ENCODE measurements at places on chromosomes 5 and 9.

DNA sequence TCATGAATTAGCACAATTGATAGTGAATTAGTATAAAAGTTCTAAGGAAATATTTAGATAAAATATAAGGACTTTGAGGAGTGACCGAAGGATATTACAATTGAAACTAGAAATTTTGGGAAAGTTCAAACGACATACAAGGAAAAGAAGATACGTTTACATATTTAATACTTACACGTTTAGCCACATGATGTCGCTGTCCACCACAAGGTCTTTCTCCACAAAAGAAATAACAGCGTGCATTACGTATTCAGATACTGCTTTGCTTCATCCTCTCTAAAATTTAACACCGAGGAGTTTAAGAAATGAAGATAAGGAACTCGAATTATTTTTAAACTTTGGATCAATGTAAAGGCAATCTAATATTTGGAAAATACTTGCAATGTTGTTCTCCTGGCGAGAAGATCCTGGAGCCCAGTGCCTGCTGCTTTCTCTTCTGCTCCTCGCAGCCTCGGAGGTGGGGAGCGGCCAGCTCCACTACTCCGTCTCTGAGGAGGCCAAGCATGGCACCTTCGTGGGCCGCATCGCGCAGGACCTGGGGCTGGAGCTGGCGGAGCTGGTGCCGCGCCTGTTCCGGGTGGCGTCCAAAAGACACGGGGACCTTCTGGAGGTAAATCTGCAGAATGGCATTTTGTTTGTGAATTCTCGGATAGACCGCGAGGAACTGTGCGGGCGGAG, at the start of gene PCDHA3:
Gene PCDHA3 (plus strand): TSS at position 242 of the 678 bp plus-strand sequence.
- DNase-seq: no peak

GRCh38 chr9:104855807-104856206, 72.1 kb downstream of the ABCA1 start:
- DNase-seq: no peak

DNA sequence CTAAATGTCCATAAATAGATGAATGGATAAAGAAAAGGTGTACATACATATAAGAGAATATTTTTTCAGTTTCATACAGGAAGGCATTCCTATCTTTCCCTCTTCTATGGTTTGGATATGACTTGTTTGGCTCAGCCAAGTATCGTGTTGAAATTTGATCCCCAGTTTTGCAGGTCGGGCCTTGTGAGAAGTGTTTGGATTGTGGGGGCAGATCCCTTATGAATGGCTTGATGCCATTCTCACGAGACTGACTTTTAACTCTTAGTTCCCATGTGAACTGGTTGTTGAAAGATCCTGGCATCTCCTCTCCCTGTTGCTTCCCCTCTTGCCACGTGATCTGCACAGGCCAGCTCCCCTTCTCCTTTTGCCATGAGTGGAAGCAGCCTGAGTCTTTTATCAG, 421.1 kb upstream of the FTMT start:
- DNase-seq: no peak

DNA sequence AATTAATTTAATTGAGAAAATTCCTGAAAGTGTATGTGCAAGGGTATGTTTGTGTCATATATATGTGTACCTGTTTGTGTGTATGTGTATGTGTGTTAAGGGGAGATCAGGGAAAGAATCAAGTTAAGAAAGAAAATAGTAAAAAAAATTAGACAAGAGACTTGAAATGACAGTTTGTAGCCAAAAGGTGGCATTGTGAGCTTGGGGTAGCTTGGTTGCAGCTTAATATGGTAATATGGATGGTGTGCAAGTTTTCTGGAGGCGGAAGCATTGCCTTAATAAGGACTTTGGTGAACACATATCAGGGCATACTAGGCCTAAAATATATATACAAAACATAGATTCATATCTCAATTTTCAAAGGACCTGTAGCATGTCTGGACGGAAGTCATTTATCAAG, 129.9 kb downstream of the INSYN2B start:
- DNase-seq: no peak

- no peak for DNase-seq
These were observed 127.1 kb downstream of the TRIO start for GRCh38 chr5:14270209-14270702.

DNA sequence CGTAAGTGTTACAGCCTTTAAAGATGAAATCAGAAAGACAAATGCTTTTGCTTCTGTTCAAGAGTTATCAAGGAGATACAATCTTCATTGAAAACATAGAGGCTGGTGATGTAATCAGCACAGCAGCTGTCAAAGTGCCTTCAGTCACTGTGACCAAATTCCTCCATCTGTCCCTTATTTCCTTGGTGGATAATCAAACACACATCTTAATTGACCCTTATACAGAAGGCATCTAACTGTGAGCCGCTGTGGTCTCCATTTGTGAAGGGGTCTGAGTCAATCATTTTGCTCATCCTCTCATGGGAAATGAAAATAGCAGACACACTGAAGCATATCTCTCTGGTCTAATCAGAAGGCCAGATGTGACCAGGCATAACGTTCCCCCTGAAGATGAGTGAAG, 130.1 kb upstream of the TLR4 start:
- DNase-seq: no peak

DNA sequence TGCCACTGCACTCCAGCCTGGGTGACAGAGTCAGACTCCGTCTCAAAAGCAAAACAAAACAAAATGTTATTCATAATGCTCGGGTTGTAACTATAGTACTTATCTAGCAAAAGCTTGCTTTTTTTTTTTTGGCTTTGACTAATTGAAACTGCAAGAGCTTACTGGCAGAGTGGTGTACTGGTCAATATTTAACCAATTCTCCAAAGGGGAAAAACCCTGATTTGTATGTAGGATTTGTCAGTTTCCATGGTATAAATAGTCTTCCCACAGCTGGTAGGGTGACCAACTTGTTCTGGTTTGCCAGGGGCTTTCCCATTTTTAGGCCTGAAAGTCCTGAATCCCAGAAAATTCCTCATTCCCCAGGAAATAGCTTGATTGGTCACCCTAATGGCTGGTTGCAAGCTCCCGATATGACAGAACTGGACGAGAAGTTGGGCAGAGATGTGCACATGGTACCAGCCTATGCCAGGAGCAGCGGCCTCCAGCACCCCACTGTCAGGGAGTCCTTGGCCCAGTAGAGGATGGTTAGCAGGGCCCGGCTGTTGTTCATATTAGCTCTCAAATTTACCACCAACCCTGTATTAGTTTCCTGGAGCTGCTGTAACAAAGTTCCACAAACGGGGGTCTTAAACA, 58.0 kb downstream of the FXN start:
- DNase-seq: no peak

DNA sequence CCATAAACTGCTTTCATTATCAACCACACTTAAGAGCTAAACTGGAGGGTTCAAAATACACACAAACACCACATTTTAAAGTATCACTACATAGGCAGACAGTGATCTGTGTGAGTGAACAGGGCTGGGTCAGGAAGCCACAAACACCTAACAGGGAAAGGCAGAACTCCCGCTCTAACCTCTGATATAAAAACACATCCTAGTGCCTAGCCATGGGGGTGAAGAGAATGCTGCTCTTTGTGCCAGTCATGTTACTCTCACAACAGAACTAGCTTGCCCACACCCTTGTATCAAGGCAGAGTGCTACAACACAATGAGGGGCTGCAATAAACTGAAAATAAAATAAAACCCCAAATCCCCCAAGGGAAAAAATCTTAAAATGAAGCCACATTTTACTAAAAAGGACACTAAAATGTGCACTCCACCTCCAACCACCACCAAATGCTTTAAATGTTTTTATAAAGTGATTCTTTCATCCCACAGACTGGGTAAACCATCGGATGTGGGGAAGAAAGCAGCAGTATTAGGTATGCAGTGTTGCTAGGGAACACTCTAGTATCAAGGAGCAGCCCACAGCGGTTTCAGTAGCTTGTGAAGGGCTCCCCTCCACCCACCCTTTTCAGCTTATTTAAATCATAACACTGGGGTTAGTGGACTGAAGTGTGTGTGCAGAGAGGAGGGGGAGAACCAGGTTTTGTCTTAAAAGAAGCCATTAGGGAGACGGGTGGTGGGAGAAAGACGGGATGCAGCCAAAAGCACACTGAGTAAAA, 64.5 kb downstream of the TMEM161B start:
- DNase-seq: no peak

DNA sequence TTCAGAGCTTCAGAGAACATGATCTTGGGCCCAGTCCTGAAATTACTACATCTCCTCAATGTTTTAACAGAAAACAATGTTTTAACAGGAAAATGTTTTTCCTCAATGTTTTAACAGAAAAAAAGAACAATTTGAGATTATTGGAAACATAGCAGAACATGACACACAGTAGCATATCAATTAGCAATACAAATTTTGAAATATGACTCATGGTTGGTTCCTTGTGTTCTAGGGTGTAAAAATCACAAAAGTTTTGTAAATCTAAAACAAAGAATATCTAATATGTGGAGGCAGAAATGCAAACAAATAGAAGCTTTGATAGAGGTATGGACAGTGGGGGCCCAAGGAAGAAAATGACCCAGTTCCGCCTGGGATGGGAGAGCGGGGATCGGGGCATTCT, 22.8 kb upstream of the ARSB start:
- DNase-seq: no peak

- DNase-seq: no peak
These were observed 4.8 kb downstream of the N4BP3 start for GRCh38 chr5:178117923-178118701.

DNA sequence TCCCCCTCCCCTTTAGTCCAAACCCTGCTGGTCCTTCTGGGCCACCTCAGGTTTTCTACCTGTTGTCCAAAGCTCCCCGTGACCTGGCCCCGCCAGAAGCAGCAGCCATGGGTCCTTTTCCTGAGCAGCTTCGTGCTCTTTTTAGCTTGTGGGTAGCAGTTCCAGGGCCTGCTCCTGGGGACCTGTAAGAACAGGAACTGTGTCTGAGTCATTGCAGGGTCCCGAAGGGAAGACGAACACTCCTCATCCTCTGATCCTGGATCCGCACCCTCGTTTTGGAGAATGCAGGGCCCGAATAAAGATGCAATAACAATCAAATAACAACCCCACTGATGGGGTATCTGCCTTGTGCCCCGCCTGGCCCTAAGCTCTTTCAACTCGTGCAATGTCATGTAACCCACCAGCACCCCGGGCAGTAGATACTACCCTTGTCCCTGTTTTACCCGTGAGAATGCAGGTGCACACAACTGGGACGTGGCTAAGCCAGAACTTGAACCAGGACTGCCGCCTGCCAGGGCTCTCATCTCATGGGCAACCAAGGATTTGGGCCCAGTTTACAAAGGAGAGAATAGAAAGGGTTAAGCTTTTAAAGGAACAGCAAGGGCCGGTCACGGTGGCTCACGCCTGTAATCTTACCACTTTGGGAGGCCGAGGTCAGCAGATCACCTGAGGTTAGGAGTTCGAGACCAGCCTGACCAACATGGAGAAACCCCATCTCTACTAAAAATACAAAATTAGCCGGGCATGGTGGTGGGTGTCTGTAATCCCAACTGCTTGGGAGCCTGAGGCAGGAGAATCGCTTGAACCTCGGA, 33.2 kb downstream of the NEK6 start:
- no peak for DNase-seq

DNA sequence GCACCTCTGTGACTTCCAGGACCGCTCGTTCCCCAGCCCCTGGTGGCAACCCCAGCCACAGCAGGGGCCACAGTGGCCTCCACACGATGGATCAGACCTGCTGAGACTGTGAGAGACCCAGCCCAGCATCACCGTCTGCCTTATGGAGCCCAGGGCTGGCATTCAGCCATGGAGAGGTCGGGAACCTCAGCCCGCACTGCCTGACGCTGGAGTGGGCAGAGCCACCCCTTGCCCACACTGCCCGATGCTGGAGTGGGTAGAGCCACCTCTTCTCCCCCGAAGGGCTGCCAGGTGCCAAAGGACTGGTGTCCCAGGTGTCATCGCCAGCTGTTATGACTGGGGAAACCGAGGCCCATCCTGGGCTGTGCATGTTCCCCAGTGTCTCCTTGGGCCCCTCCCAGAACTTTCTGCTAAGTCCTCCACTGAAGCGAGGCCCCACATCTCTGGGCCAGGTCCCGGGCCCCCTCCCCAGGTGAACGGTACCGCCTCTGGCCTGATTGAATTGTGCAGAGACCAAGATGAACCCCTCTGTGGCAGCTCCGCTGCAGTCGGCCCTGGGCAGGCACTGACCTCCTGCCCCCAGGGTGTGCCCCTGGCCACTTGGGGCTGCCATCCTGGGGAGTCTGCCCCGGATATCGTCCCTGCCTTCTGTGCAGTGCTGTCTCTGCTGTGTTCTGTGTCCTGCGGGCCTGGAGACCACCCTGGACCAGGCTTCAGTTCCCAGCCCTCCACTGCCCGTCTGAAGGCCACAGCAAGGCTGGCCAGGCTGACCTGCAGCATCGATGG, 137.1 kb downstream of the ADAMTS2 start:
- DNase-seq: no peak

DNA sequence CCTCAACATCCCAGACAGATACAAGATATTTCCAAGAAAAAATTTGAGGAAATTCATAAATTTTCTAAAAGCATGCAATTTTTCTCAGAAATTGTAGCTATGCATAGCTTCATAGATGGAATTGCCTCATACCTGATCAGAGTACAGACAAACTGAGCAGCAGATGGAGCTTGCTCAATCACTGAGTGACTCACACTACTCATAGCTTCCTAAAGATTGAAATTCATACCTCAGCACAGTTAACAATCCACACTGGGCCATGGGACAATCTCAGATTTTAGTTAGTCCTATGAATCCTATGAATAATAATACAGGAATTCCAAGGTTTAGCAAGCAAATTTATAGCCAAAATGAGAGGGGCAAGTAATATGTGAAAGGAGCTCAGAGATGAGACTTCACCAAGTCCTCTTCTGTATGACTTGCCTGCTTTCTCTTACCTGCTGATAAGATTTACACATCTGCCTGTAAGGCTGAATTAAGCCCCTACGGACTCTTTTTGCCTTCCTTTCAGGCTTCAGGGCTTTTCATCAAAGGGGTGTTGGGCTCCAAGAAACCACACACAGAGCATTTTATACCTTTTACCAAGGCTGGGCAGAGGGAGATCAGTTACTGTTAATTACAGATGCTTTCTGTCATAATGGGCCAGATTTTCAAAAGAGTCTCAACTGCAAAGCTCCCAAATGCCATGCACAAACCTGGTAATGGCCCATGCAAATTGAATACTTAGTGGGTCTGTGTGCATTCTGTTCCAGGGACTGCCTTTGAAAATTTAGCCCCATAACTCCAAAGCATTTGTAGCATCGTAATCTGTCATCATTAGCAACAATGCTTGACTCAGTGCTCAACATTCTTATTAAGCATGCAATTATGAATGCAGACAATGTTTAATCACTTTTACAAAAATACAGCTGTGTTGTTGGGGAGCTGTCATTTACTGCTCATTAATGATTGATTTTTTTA, 439.3 kb downstream of the DTWD2 start:
- no peak for DNase-seq

DNA sequence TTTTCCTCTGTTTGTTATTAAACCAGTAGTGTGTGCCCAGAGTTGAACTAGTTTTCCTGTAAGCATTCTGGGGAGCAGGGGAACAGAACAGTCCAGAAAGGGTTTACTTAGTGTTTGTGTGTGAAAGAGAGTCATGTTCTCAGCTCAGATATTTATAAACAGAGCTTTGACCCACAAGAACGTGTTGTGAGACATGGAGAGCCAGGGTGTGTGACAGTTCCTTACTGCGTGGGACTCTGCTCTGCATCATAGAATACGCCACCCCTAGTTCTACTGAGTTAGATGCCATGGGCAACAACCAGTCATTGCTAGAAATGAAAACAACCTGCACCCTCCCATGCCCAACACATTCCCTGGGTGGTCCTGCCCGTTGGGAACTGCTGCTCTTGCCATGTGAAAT, 330.7 kb downstream of the NDUFS4 start:
- no peak for DNase-seq
